ENCODE measurements at places on chromosomes 16 and 17.

DNA sequence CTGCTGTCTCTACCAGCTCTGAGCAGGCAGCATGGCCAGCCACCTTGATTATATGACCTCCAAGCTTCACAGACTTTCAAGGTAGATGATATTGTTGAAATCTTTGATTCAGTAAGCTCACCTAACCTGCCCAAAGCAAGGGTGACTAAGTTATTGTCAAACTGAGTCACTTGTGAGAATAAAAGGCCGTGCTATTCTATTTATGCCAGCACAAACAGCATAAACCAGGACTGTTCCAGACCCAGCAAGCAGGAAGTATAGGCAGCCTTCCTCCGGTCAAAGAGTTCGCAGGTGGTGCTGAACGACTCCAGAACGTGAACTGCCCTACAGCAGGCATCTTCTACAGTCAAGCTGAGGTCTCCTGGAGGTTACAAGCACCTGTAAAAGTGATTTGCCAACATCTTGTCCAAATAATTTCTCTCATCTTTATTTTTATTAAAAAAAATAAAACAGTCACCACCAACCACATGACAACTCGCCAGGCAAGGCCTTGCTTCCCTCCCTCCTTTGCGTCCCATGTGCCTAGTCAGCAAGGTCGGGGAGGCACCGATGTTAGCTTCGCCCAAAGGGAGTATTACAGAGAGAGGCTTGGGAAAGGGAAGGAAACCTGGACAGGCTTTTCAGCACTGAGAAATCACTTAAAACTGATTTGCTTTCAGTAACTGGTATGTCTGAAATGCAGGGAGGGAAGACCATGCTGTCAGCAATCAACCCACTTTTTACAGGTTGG is 10.8 kb downstream of the ARL2BP start:
- DNase-seq, result no peak

DNA sequence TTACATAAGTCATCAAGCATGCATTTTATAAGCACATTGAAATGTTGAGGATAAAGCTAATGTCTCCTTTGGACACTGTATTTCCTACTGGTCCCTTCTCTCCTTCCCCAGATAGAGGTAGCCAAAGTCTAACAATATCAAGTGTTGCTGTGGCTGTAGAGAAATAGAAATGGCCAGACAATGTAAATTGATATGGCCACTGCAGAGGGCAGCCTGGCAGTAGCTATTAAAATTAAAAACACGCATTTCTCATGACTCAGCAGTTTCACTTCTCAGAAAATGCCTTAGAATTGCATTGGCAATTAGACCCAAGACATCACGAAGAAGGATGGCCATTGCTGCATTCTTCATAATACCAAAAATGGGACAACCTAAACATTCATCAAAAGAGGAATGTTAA is 46.8 kb upstream of the MRTFB start:
- no peak for DNase-seq

DNA sequence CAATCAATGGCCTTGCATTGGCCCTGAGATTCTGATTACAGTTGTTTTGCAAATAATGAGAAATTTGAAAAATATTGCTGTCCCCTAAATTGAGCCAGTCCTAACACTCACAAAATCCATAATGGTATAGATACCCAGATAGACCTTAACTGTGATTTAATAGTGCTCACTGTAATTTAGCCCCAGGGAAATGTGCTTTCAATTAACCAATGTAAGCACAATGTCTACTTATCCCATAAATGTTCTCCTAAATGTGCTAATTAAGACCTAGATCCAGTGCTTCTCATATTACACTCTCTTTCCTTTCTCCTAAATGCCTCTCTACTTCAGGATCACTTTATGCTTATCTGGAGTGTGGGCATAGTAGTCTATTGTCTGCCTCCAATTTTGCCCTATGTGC is 417.8 kb upstream of the CCL2 start:
- no peak for DNase-seq

- DNase-seq, result no peak
Measured at GRCh38 chr17:32651084-32651483, 164.3 kb downstream of the CDK5R1 start.

DNA sequence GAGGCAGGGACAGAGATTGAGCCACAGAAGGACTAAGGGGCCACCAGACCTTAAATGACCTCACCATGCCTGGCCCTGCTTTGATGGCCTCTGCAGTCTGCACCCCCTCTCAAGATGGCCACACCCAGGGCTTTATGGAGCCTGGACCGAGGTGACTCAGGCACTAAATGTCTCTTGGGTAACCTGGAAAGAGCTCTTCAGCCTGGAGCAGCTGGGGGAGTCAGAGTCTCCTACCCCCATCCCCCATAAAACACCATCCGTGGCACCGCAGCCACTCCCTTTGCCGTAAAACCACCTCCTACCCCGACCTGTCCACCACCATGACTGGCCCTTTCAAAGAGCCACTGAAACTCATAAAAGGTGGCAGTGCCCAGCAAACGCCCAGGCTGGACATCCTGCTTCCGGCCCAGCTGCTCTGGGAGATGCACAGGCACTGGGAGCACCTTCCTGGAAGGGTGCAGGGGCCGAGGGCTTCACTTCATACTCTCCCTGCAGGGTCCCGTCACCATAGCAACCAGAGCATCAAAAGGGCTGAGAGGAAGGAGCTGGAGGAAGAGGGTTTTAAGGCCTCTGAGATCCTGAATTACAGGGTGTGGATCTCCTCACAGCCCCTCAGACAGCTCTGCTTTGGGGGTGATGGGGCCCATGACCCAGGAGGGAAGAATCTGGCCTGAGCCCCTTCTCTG is 22.3 kb downstream of the FOXN1 start:
- no peak for DNase-seq

- DNase-seq, result no peak
Measured at GRCh38 chr16:11393861-11394592, 48.8 kb downstream of the RMI2 start.

- no peak for DNase-seq
Measured at GRCh38 chr16:3096362-3096761, 2.7 kb downstream of the ZSCAN10 start.

GRCh38 chr17:43398724-43399595 is at the start of gene ARL4D:
ARL4D (plus strand) TSS chr17:43398993; CDS start chr17:43399733, 740 bp downstream.
- peak; percentile 86 for DNase-seq

GRCh38 chr17:15175356-15175755 is 89.8 kb downstream of the PMP22 start:
- DNase-seq, result no peak

- no peak for DNase-seq
Measured at GRCh38 chr17:77962348-77962747, 3.8 kb downstream of the TNRC6C start.

- DNase-seq, result no peak
Measured at GRCh38 chr16:2296661-2297505, 29.0 kb upstream of the RNPS1 start.

GRCh38 chr16:85612191-85612800 is 826 bp upstream of the GSE1 start:
- DNase-seq, result peak; percentile 31

DNA sequence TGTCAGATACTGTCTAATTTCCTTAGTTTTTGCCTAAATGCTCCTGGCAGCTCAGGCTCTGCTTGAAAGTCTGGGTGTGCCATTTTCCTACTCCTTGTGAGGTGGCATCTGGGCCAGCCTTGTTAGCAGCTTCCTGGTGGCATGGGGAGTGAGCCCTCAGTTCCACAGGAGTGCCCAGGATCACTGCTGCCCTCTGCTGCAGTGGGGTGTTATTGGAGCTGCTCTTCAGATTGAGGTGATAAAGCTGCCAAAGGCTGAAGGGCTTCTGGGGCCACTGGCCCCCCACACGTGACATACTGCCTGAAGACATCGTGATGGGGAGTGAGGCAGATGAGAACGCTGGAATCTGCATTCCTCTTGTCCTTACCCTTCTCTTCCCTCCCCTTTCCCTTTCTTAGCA is 27.4 kb downstream of the CEP95 start:
- DNase-seq, result no peak

DNA sequence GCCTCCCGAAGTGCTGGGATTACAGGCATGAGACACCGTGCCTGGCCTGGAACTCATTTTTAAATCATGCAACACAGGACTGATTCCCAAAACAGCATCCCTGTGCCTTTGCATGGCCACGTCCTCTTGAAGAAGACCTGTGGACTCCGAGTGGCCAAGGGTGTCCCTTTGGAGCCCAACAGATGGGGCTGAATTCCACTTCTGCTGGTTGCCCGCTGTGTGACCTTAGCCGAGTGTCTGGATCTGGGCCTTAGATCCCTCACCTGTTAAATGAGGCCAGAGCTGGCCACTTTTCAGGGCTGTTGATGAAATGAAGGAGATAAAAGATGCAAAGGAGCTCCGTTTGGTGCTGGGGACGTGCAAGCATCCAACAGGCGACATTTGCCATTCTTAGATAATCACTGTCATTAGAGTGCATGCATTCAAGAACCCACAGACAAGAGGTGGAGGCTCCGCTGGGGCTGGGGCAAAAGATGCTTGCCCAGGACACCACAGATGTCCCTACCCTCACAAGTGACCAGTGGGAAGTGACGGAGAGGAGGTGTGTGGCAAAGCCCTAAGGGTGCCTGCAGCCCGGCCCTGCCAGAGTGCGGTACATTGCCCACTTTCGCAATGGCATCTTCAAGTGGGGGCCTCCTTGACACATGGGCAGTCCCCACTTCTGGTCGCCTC is 354.1 kb upstream of the TNRC6C start:
- no peak for DNase-seq

DNA sequence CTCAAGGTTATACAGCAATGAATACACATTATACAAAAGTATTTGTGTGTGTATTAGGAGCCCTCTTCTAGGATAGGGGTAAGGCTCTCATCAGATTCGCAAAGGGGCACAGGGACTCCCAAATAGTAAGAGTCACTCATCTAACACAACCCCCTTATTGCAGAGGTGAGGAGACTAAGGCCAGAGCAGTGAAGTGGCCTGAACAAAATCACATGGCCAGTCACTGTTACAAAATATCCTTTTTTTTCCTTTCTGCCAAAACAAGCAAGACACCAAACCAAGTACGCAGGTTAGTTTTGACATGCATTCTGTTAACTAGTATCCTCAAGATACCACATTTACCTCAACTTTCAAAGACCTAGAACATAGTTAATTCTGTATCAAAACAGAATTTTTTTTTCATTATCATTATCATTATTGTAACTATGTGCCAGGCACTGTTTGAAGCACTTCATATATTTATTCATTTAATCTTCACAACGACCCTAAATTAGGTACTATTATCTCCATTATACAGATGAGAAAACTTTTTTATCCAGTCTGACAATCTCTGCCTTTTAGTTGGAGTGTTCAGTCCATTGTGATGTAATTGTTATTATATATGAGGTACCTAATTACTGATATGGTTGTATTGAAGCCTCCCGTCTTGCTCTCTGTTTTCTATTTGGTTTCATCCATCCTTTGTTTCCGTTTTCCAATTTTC is 25.7 kb downstream of the MMD start:
- DNase-seq, result no peak

- DNase-seq, result no peak
Measured at GRCh38 chr17:81139428-81139827, 25.9 kb upstream of the PVALEF start.

- DNase-seq, result peak; percentile 47
Measured at GRCh38 chr16:17377360-17378324, 93.1 kb downstream of the XYLT1 start.

DNA sequence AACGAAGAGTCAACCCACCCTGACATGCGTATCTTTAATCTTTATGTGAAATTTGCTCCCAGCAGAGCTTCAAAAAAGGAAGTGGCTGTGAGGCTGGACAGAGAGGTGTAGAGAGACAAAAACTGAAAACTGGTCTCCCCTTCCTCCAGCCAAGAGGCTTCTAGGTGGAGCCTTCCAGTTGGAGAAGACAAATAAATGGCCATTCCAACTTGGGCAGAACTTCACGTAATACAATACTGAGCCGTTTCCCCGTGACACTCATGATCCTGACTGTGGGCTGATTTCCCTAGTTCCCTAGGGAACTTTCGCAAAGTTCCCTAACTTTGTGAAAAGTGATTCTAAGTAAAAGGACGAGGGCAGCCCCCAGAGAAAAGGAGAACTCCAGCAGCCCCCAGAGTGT is 78.8 kb downstream of the ZFHX3 start:
- no peak for DNase-seq

DNA sequence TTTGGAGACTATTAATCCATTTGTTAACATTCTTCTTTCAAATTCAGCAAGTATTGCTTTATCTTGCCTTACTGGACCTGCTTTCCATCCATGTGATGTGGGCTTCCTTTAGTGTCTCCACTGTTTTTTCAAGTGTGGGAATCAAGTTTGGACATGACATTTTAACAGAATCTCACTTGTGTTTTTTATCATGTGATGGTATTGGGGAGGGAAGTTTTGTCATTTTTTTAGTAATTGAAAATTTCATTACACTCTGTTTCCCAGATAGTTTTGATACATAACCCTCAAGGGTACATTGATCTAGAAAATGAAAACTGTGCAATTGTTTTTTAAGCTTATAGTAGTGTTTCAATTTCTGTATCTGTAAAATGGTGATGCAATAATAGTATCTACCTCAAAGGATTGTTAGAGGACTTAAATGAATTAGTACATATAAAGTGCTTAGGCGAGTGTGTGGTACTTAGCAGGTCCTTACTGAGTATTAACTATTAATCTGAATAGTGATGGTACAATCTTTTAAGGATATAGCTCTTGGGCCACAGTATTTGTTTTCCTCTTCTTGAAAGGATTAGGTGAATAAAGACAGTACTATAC is 27.3 kb downstream of the AATF start:
- no peak for DNase-seq

GRCh38 chr16:49431040-49431439 is 57.4 kb downstream of the C16orf78 start:
- DNase-seq, result no peak

DNA sequence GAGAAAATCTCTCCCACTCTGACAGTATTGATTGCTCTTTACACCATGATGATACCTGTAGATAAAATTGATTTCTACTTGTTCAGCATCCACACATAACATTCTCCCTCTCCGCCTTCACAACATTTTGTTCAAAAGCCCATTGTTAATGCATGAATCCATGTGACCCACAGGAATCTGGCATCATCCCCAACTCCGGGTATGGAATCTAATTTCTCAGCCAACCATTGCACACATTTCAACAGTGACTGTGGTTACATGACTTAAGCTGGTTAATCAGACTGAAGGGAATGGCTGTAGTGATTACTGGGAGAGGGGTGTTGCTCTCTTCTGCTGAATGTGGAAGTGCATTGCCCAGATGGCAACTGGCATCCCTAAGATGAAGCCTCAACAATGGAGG is 161.4 kb upstream of the C16orf82 start:
- DNase-seq, result no peak

DNA sequence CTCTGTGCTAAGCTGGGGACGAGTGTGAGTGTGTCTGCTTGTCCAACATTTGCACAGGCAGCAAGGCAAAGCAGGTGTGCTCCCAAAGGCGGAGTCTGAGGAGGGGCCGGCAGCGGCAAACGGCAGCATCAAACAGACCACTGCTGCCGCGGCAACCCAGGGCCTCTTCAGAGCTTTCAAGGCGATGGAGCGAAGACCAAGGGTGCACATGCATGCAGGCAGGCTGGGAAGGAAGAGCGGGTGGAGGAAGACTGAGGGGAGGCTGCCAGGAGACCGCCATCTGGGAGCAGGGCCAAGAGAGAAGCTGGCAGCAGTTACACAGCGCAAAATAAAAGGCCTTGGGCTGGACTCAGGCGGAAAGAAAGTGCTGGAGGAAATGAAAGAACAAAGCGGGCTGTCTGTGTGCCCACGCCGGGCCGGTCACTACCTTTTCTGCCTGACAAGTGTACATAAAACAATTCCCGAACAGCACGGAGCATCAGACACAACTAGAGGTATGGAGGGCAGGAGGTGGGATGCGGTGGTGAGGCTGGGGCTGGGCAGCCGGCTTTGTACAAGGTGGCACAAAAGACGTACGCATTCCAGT is 8.5 kb downstream of the TIMM22 start:
- DNase-seq, result no peak

- DNase-seq, result peak; percentile 18
Measured at GRCh38 chr16:10579575-10579964, 828 bp downstream of the EMP2 start.

GRCh38 chr16:51155199-51155607 is 4.1 kb upstream of the SALL1 start:
- DNase-seq, result no peak
